ENCODE measurements at places on chromosomes 5 and 9.
A peak's percentile ranks its signal among the peaks of the same experiment; 100 is the strongest.

DNA sequence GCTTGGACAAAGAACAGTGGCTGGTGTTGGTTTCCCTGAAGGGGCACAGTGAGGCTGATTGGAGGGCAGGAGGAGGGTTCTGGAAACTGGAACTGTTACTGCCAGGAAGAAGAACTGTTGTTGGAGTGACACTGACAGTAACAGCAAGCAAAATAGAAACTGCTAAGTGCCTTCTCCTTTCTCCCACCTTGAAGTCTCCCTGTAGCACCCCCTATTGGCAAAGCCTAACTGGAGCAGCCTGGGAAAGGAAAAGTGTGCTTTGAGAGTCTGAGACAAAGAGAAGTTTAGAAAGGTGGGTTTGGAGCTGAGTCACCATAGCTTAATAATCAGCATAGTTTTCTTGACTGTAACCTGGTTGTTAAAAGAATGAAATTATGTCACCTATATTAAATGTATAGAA, 2.5 kb upstream of the TMEM174 start:
- no peak for DNase-seq

DNA sequence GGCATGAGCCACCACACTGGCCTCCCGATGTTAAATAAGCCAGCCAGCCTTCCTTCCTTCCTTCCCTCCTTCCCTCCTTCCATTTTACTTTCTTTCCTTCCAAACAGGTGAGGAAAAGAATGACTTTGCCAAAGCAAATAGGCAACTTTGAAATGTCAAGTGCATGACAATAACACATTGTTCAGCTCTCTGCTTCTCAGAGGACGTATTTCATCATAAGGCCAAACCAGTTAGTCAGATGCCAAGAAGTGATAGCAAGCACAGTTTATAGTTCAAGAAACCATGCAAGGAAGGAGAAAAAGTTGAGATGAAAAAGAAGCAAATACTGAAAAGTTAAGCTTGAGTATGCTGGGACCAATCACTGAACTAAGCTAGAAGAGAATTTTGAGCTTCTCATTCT, 29.5 kb downstream of the POU4F3 start:
- DNase-seq: no peak

GRCh38 chr9:18255158-18255629, 218.8 kb upstream of the ADAMTSL1 start:
- peak; percentile 57 for DNase-seq

DNA sequence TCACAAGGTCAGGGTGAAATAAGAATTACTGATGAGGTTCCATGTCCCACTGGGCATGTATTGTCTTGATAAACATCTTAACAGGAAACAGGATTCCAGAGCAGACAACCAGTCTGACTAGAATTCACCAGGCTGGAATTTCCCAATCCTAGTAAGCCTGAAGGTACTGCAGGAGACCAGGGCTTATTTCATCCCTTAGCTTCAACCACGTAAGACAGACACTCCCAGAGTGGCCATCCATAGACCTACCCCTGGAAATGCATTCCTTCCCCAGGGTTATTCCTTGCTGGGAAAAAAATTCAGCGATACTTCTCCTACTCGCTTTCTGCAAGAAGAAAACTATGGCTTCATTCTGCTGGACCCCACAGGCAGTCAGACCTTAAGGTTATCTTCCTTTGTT, 785.4 kb downstream of the NR2F1-AS1 start:
- no peak for DNase-seq

DNA sequence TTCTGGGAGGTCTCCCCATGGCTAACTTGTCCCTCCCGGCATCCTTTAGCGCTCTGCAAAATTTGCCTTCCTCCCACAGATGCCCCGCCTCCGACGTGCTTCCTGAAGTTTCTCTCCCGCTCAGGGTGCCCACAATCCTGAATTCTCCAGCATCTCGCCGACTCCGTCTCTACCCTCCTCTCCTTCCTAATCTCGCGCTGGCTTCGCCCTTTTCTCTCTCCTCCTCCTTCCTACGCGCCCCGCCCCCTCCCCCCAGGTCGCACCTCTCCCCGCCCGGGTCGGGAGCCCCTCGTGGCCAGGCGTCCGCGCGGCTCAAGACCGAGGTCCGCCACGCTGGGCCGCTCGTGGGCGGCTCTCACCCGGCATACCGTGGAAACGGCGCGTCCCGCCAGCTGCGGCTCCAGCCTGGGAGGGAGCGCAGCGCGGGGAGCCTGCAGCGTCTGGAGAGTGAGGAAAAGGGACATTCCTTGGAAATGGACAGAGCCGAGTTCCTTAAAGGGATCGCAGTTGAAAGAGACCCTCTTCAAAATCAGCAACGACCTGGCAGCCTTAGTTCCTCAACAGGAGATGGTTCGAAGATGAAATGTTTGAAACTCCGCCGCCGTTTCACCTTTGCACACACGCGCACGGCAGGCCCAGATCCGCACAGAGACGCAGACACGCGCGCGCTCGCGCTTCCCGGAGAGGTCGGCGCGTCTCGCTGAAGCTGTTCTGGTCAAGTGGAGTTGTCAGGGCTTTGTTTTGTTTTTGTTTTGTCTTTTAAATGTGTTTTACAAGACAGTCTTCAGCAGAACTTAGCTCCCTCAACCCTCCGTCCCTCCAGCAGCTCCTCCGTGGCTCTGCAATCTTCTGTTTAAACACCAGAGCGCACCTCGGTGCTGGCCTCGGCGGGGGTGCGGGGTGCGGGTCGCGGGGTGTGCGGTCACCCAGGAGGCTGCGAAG, 5.0 kb upstream of the IRX2 start:
- DNase-seq: no peak

DNA sequence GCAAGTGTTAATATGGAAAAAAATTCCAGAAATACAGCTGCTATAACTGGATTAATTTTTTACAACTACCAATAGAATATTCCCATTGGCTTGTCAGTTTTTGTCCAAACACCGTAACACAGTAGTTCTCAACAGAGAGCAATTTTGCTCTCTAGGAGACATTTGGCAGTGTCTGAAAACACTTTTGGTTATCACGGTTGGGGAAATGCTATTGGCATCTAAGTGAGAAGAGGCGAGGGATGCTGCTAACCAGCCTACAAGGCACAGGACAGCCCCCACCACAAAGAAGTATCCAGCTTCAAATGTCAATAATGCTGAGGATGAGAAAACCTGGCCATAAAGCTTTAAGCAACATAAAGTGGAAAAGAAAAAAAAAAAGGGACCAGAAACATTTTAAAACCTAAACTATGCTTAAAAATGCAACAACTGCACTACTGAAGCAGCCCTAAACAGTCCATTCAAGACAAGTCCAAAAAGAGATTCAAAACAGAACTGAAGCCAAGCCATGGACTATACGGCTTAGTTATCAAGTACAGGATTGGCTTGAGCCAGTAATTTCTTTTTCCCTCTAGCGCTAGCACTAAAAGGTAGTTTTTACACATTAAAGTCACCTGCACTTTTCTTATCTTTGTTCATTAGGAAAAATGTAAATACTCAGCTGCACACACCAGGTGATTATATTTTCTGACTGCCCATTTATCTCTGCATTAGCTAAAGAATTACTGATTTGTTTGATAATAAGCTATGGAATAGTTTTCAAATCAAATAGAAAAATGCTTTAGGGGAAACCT, 83.9 kb downstream of the NR3C1 start:
- no peak for DNase-seq

- no peak for DNase-seq
These were observed 42.3 kb upstream of the DAPK1 start for GRCh38 chr9:87455407-87455806.

DNA sequence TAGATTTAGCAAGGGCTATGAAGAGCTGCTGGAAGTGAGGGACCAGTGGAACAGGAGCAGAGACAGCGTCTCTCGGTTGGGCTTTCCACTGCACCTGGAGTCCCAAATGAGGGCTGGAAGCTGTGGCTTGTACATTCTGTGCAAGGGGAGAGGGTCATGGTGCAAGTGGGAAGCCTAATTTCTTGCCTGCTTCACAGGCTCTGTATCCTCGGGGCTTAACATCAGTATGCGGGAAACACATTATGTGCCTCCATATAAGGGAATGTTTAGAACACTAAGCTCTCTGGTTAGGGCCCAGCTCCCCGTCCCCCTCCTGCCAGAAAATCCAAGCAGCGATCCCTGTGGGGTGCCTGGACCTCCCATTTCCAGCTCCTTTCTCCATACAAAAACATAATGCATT, 89.0 kb upstream of the NIPAL4 start:
- no peak for DNase-seq

DNA sequence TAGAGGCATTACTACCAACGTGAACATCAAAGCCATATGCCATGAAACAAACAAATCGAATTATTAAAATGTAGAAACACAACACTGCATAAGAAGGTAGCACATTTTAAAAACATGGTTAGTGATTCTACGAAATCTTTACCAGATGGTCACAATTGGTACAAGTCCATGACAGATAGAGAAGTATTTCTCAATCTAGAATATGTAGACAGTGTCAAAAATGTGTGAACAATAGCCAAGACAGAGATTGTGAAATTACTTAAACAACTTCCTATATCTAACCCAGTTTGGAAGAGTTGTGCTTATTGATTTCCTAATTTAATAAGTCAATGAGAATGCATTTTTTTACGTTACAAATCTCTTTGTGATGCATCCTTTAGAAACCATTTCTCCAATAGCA, 1121.6 kb downstream of the MAT2B start:
- DNase-seq: no peak

DNA sequence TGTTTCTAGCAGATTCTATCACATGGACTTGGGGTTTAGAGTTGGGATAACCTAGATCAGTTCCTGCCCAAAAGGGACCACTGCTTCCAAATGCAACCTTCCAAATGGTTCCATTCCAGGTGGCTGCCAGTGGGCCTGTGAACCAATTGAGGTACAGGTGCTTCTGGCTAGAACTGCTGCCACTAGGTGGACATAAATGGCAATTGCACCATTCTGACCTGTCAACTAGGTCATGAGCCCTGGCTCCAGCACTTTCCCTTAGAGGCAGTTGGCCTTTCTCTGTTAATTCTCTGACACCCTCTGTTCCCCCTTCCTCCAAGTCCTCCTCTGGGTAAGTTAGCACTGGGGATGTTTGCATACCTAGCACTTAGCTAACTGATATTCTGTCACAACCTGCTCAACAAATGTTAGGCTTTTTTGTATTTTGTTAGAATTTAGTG, 16.6 kb upstream of the HEMGN start:
- DNase-seq: peak; percentile 37

DNA sequence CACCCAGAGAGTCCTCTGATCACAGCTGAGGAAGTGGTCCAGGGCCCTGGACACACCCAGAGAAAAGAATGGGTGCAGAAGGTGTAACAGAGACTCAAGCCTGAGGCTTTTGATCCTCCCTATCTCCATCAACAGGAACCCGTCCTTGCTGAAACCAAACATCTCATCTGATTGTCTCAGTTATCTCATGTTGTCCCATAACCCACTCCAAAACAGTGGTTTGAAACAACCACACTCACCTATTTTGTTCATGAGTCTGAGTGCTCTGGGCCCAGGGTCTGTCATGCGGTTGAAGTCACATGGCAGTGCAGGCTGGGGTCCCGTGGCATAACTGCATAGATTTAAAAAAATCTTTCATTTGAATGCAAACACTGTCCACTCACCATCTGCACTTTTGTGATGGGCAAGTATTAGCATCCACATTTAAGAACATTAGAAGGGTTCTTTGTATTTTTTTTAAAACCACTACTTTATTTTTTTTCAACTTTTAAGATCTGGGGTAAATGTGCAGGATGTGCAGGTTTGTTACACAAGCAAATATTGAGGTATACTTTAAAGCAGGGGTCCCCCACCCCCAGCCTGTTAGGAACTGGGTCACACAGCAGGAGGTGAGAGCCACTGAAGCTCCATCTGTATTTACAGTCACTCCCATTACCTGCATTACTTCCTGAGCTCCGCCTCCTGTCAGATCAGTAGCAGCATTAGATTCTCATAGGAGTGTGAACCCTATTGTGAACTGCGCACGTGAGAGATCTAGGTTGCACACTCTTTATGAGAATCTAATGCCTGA, 255.8 kb downstream of the ROR2 start:
- DNase-seq: no peak

- DNase-seq: no peak
These were observed 47.6 kb upstream of the TBC1D2 start for GRCh38 chr9:98302938-98303632.

DNA sequence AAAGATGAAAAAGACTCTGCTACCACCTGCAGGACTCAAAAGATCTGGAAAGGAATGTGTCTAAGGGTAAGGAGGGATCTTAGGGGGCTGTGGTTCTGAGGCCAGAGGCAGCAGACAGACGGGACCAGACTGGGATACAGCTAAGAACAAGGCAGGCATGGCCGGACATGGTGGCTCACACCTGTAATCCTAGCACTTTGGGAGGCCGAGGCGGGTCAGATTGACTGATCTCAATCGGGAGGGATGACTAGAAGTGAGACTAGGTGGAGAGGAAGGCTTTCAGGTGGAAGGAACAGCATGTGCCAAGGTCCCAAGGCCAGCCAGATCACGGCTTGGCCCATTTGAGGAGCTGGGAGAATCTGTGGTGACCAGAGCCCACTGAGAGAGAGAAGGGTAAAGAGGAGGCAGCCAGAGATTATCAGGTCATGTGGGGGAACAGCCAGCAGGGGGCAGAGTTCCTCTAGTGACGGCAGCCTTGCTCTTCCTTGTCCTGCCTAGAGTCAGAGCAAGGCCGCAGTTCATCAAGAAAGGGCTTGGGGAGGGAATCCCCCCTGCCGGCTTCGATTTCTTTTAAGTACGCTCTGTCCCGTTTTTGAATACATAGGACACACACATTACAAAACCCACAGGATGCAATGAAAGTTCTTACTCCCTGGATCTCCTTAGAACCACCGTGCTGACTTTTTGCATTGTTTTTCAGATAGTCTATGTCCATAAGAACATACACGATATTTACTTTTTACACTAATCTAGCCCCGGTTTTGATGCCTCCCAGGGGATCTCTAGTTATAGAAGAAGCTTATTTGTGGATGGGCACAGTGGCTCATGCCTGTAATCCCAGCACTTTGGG, 2.6 kb upstream of the OLFML2A start:
- DNase-seq: peak; percentile 83

DNA sequence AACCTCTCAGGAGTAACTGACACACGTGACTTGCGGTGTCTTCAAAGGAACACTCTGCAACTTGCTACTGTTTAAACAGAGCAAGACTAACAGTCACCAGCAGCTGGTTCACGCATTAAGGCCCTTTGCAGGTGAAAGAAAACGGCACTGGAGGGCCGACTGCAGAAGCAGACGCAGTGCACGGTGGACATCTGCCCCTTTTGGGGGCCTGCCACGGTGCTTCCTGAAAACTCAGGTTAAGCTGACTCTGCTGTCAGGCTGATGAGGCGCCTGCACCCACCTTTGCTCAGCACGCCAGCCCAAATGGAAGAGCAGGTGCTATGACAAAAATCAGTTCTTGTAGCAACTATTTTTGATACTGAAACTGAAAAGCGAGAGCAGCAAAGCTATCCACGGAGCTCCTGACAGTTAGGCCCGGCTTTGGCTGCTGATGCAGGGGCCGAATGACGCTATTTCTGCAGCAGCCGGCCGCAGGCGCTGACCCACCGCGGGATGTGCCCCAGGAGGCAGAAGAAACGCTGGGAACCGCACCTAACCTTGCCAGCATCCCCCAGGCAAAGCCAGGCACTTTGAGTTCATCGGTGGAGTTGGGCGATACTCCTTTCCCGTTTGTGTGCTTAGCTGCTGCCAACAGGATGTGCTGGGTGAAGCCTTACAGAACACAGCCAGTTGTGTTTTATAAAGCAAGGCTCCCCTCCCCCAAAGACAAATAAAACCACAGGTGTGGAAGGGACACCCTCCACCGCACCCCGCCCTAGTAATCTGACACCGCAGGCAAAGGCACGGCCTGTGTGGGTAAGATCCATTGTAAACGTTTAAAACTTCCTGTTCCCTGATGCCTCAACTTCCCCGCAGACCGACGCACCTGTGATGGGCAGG, 21.1 kb upstream of the TERT start:
- DNase-seq: peak; percentile 29
